ENCODE measurements at places on chromosomes 13 and 19.

DNA sequence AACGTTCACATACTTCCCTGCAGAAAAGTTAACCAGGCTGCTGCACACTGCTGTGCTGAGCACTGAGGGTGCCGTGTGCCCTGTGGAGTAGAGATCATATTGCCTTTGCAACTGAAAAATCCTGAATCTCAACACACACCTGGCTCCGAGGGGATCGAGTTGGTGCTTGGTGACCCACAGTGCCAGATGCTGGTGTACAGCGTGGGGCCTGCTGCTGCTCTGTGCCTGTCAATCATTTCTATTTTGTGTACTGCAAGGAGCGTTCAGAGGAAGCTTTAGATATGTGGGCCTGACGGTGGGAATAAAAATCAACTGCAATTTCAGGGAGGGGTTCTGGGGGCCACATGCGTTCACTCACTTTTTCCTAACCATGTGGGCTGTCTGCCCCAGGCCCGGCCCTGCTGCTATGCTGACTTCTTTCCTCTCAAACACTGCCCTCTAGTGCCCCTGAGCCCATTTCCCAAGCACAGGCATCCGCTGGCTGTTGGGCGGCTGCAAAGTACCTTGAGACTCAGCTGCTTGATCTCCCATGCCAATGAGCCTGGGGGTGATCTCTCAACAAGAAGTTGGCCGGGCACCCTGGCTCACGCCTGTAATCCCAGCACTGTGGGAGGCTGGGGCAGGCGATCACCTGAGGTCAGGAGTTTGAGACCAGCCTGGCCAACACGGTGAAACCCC is 9.7 kb upstream of the LENG8 start:
- peak; percentile 32 for DNase-seq

DNA sequence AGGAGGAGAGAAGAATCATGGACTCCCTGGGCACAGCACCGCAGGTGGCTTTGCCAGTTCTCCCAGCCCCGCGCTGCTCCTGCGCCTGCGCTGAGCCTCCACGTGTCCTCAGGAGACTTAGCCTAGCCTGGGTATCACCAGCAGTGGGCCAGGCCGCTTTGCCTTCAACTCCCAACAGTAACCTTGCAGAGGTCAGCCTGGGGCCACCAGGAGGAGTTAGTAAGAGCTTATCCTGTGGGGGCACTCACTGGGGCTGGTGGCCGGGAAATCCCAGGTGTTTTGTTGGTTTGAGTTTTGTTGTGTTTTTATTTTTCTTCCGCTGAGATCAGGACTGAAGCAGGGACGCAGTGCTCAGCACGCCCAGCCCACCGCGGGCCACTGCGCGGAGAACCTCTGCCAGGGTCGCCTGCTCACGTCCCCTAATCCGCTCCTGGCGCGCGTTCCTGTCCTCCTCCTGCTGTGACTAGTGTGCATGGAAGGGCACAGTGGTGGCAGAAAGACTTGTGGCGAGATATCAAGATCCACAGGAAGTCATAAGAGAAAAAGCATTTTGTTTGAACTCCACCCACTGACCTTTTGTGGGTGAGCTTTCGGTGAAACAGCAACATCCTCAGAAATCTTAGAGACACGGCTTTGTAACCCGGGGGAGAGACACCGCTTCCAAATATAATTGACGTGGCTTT is 207.4 kb upstream of the RFC3 start:
- DNase-seq: no peak

GRCh38 chr13:46097663-46098062 is 7.2 kb downstream of the CPB2 start:
- DNase-seq: no peak

- no peak for DNase-seq
Measured at GRCh38 chr13:78192716-78193115, 274.1 kb upstream of the EDNRB start.

DNA sequence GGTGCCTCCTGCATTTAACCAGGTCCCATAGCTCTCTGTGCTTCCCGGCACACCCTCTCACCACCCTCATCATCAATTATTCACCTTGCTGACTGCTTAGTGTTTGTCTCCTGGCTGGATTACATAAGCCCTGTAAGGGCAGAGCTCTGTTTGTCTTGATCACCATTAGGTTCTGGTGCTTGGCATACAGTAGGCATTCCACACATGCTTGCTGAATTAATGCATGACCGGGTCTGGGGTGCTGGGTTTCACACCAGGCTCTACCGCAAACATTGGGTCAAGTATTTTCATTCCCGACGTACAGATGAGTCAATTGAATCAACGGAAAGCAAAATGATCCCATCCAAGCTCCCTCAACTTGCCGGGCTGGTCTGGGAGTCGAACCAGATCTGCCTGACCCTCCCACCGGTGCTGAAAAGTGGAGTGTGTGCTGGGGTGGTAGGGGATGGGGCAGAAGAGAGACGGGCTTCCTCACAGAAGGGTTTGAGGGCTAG is 28.5 kb downstream of the VAV1 start:
- DNase-seq: no peak

DNA sequence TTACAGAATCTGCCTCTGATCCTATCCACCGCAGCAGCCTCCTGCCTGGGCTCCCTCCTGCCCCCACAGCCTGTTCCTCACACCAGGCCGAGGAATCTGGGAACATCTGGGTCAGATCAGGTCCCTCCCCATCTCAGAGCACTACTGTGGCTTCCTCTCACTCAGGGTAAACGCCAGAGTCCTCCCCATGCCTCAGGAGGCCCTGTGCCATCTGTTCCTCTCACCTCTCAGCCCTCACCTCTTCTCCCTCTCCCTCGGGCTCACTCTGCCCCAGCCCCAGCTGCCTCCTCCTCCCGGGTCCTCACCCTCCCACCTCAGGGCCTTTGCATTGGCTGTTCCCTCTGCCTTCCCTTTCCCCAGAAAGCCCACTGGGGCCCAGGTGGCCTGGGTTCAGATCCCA is 18.2 kb downstream of the FCGBP start:
- DNase-seq: no peak

DNA sequence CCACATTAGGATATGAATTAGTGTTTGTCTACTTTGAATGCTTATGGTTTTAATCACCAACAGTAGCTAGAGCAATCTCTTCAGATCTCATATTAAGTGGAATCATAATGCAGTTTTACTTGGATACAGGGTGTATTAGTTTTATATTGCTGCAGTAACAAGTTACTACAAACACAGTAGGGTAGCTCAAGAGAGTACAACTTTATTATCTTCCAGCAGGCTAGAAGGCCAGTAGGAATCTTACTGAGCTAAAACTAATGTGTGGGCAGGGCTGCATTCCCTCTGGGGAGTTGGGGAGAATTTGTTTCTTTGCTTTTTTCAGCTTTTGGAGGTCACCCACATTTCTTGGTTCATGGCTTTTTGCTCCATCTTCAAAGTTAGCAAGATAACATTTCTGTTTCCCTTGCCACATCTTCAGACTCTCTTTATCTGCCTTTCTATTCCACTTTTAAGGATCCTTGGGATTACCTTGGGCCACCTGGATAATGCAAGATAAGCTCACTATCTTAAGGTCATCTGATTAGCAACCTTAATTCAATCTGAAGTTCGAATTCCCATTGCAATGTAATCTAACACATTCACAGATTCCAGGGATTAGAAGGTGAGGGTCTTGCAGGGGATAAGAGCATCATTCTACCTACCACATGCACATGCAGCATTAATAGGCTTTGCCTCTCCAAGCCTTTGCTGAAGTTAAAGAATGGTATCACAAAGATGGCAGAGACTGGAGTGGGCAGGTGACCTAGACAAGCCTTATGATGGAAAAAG is 134.1 kb upstream of the SLC10A2 start:
- DNase-seq: no peak

DNA sequence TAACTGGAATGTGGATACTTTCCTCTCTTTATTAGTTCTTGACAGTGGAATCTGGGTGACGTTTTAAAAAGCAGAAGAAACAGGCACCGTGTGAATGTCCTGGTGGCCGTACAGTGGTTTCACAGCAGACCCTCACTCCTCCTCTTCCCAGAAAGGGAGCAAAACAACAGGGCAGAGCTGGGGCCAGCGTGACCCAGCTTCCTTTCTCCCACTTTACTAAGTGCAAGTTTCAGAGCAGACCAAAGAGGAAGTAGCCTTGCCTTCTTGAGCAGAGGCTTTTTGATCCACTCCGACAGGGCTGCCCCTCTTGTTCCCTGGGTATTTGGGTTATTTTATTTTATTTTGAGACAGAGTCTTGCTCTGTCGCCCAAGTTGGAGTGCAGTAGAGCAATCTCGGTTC is 19.6 kb upstream of the C19orf33 start:
- DNase-seq: no peak

Data from activated naive CD4-positive, alpha-beta T cell treated with anti-CD3 and anti-CD28 coated beads, Interleukin-2, amount 50 U/mL, for 16 hours (primary cell).